ENCODE measurements at places on chromosomes 3 and 15.
A peak's percentile ranks its signal among the peaks of the same experiment; 100 is the strongest.

- no peak for DNase-seq
Observed at GRCh38 chr15:31461911-31462480, 135.4 kb downstream of the KLF13 start.

DNA sequence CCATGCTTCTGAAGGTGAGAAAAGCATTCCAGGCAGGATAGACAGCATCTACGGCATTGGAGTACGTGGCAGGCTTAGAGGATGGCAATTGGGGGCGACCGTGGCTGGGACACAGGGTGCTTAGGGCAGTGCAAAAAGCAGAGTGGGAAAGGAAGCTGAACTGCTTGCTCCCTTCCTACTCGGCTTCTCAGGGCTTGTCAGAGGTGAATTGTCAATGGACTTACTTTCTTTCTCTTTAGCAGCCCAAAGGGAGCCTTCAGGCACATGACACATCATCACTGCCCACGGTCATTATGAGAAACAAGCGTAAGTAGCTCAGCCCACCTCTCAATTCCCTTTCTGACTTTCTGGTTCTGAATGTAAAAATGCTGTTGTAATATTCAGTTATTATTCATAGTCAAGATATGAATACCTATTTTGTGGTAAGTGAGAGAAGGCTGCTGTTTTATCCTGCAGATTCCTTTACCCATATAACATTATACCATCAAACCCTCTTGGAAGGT is 84.3 kb downstream of the KLHL25 start:
- DNase-seq: no peak

DNA sequence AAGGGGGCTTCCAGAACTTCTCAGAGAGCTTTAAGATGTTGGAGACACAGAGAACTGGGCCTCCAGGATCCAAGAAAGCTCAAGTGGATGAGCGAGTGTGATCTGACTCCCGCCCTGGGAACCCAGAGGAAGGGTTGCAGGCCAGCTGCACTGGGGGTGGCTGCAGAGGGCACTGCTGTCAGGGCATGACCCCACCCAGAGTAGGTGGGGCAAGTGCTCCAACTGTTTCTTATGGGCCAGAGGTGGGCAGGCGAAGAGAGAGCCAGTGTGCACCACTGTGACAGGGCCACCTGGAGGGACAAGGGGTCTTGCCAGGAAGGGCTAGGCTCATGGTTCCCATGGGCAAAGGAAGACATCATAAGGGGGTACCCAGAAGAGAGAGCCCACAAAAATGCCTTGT is 48.8 kb downstream of the EXOG start:
- no peak for DNase-seq

DNA sequence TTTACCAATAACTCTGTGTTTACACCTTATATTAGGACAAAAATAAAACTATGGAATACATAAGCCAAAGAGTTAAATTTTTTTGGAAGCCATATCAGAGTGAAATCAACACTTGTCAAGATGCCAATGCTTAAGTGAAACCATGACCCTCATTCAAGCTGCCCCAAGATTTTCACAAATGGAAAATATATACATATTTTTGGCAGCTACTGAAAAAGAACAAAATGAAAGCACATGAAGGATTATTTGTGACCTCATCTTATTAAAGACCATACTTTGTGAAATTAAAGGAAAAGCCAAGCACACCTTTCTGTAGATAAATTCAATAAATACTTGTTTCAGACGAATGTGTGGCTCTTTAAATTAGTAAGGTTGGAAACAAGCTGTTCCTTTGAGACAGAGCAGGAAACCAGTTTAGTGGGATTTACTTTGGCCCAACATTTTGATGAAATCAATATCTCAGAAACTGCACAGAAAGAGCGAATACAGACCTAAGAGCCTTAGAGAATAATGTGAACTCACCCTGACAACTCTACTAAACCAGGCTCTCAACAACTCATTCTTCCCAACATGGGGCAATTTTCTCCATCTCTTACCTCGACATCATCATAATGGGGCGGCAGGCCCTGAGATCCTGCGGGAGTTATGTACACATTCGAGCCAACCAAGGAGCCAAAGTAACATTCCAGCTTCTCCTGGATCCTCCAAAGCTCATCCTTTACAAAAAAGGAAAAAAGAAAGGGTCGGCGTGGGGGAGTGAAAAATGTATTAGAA is 11.1 kb downstream of the RIOX2 start:
- peak; percentile 19 for DNase-seq

GRCh38 chr3:126442094-126442855 is 33.4 kb downstream of the ZXDC start:
- no peak for DNase-seq
